NCI-H510A (cell line): ENCODE measurements at places on chromosomes 5 and 9.

- DNase-seq: no peak
These were observed 181.9 kb downstream of the TMEM232 start for GRCh38 chr5:110544603-110545002.

- no peak for DNase-seq
These were observed 14.6 kb downstream of the UBE2D2 start for GRCh38 chr5:139575751-139576150.

DNA sequence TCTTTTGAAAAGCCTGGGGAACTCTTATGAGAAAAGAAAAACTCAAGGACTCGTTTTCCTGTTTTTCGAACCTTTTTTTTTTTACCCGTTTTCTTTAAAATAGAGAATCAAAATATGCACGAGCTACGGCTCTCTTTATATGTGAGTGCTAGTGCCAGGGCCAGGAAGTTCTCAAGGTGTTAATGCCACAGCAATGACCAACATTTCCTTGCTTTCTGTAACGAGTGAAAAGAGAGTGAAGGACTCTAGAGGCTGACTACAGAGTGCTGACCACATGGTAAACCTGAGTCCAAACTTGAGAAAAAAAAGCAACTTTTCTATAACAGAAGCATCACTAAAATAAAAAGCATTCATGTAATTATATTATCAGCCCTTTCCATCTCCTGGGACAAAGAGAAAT lies 102.2 kb upstream of the SLC28A3 start:
- DNase-seq: no peak

GRCh38 chr5:168892618-168893186 lies 313.5 kb upstream of the PANK3 start:
- no peak for DNase-seq

- DNase-seq: no peak
These were observed 1.5 kb downstream of the NEK6 start for GRCh38 chr9:124259158-124259808.

DNA sequence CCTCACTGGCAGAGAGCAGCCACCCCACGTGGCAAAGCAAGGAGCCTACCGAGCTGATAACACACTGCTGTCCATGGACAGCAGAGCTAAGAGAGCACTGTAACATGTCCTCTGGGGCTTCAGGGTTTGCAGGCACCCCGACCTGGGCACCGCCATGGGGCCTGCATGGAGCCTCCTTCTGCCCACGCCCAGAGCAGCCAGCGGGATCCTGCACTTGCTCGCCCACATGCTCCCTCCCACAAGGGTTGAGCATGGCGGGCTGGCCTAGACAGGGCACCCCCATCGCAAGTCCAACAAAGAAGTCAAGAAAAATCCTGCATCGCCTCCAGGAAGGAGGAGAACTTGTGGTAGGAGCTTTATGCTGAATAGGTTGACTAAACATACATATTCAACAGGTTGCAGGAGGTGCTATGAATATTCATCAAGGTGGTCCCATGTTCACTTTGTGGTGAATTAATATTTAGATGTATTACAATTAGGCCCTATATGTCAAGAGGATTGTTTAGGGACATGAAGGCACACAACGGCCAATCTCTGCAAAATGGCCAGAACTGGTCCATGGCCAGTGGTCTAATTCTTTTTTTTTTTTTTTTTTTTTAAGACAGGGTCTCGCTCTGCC lies 3.8 kb upstream of the MIGA2 start:
- no peak for DNase-seq

DNA sequence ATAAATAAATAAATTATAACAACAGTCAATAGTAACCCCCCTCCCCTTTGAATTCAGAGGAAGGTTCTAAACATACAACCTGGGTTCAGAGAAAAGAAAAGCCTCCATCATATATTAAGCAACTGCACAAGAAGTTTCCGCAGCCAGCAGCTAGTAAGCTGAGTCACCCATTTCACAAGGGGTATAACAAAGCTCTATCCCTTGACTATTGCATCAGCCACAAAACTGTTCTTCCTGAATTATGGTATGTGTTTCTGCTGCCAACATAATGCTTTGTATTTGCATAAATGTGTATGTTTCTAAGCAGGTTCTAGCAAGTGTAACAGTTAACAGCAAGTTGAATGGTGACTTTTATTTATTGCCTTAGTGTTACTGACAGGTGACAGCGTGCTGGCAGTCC lies 6.8 kb upstream of the CEP120 start:
- no peak for DNase-seq

DNA sequence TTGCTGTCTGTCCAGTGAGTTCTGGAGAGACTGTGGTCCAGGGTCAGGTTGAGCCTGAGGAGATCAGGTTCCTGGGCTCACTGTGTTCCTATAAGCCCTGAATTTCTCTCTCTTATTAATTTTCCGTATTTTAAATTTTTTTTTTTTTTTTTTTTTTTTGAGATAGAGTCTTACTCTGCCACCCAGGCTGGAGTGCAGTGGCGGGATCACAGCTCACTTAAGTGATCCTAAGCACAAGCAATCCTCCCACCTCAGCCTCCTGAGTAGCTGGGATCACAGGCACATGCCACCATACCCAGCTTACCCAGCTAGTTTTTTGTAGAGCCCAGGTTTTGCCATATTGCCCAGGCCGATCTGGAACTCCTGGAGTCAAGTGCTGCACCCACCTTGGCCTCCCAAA lies 22.5 kb downstream of the NDST1 start:
- DNase-seq: no peak

- DNase-seq: no peak
These were observed 98.9 kb upstream of the PHYKPL start for GRCh38 chr5:178331491-178331996.

- no peak for DNase-seq
These were observed 411.7 kb upstream of the ZNF462 start for GRCh38 chr9:106451223-106451622.

DNA sequence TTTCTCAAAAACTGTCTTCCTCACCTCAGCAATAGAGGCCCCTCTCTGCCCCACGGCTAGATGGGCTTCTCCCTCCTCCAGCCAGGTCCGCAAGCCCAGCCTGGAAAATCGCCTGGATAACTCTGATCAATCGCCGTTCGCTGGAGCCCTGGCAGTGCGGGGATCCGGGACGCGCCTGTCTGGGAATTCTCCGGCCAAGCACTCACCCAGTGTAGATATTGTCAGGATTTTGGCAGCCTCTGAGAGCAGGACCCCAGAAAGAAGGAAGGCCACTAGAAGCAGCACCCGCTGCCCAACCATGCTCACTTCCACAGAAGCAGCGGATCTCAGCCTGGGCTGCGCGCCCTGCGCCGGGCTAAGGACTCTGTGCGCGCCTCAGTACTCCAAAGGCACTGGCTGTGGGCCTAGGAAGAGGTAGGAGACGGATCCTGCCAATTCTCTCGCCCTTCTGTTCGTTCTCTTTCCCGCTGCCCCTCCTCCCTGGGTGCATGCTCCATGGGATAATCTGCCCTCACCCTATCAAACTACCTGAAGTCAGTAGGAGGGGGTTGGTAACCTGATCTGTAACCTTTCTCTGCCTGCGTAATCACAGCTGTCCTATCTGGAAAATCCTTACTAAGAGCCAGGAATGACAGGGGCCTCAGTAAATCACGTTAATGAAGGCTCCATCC lies at the start of gene UGT3A1:
Gene UGT3A1 (minus strand): TSS at position 450 of the 671 bp plus-strand sequence. CDS start 150 bp downstream, at position 300.
- no peak for DNase-seq

DNA sequence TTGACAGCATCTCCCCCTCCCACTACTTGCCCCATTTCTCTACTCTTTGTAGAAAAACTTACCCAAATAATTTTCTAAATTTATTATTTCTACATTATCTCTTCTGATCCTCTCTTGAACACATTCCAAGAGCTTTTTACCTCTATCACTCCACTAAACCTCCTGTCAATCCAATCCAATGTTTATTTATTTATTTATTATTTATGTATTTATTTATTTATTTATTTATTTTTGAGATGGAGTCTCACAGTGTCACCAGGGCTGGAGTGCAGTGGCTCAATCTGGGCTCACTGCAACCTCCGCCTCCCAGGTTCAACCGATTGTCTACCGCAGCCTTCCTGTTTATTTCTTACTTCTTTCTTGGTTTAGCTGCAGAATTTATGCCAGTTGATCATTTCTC lies 178.5 kb upstream of the GAS1 start:
- no peak for DNase-seq

DNA sequence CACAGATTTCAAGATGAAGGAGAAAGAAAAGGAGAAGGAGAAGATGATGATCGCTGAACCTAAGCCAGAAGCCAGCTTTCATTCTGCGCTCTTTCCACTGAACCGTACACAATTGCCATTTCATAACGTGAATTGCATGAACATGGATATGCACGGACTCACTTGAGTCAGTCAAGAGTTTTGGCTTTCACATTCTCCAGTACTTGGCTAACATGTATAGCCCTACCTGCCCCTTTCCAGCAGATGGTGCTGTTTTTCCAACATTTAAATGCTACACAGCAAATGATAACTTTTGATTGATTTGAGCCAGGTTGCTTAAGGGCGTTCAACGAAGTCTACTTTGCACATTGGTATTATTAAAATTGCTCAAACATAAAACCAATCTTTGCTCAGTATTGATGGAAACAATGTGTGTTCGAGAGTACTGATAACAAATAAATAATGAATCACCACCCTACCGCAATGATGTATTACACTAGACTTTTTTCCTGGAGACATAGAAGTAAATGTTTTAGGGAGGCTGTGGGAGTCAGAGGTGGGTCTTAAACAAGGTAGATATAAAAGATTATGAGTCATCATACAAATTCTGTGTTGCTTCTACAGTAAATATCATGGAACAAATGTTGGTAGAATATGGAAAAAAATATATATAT lies 196.4 kb downstream of the TRPM3 start:
- no peak for DNase-seq

DNA sequence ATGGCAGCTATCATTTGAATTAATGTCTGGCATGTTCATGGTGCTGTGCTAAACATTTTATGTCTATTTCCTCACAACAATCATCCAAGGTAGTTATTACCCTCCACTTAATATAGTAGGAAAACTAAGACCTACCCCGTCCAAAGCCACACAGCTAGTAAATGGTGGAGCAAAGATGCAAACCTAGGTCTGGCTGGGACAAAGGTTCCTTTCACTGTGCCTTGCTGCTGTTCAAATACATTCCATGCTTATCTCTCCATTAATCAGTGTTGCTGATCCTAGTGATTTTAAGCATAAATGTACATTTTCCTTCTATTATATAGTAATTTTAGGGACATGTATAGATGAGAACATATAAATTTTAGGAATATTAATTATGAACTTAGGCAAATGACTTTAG lies 38.7 kb downstream of the CCDC125 start:
- no peak for DNase-seq

DNA sequence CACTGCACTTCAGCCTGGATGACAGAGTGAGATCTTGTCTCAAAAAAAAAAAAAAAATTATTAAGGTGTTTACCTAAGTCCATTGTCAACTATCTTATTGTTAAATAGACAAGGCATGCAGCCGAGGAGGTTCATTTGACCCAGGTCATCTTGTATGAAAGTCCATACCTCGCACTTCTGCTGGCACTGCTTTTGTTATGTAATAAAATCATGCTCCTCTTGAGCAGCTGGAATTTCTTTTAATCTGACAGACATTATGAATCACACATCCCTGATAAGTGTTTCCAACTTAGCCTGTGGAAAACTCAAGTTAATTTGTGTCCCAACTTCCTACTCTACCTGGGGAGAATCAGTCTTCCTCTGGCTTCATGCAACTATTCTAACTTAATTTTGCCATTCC lies 315.6 kb upstream of the KLF4 start:
- DNase-seq: no peak

DNA sequence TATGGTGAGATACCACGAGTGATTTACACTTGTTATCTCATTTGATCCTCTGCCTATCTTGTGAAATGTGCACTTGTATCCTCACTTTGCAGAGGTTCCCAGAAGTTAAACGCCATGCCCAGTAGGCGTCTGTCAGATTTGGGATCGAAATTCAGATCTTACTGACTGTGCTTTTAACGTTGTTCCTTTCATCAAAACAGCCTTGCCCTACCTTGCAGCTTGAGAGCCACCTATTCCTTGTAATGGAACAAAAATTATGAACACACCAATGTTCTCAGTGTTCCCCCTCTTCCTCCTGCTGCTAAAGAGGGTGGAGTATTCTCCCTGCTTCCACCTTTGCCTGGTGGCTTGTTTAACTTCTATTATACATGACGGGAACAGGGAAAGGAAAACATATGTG lies 257.0 kb downstream of the MSX2 start:
- no peak for DNase-seq

- no peak for DNase-seq
These were observed 146.7 kb downstream of the CCDC192 start for GRCh38 chr5:127849891-127850290.

GRCh38 chr5:67983251-67984110 lies 232.1 kb upstream of the PIK3R1 start:
- DNase-seq: no peak

DNA sequence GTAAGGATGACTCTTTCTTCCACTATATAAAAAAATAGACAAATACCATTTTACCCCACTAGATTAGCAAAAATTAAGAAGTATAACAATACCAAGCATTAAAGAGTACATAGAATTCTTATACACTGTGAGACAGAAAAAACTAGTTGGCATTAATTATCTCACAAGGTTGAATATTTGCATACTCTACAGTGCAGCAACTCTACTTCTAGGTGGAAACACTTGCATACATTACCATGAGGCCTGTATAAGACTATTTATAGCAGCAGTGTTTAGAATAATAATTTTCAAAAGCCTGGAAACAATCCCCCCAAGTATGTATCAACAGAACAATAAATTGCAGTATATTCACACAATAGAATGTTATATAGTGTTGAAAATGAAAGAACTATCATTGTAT lies 19.0 kb upstream of the PURA start:
- no peak for DNase-seq
